ENCODE measurements at places on chromosomes 13 and 19.
A peak's percentile ranks its signal among the peaks of the same experiment; 100 is the strongest.

GRCh38 chr19:15110418-15110815 lies 3.2 kb downstream of the SYDE1 start:
- no peak for DNase-seq
- peaks cover 25% of the 10 kb centered on the region for H3K27me3 ChIP-seq
- no peak overlapping the region for H3K27ac ChIP-seq
- H3K4me3 ChIP-seq: no peak overlapping the region

- no peak overlapping the region for H3K4me3 ChIP-seq
- peaks cover 9% of the 10 kb centered on the region for H3K36me3 ChIP-seq
- no peak overlapping the region for H3K27ac ChIP-seq
- H3K27me3 ChIP-seq: peaks cover 68% of the 10 kb centered on the region
- DNase-seq: no peak
Observed at GRCh38 chr19:18230941-18231734, 4.9 kb upstream of the PDE4C start.

DNA sequence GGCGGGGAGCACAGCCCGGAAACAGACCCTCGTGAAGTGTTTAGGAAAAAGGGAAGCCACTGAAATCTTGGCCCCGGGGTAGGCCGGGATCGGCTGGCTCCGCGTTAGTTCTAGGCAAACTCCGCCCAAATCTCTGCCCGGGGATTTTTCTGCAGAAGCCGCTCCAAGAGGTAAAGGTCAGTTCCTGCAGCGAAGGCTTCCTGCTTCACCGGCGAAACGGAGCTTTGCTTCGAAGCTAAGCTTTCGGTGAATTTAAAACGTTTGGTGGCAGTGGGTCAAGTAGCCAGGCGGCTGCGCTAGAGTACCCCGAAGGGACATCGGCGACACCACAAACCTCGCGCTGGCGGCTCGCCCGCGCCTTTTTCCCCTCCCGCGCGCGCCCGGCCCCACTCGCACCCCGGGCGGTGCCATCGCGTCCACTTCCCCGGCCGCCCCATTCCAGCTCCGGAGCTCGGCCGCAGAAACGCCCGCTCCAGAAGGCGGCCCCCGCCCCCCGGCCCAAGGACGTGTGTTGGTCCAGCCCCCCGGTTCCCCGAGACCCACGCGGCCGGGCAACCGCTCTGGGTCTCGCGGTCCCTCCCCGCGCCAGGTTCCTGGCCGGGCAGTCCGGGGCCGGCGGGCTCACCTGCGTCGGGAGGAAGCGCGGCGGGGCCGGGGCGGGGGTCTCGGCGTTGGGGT lies 441 bp downstream of the GJB2 start:
- peaks cover 22% of the 10 kb centered on the region for H3K4me1 ChIP-seq
- no peak for DNase-seq
- peaks cover 66% of the 10 kb centered on the region for H3K27me3 ChIP-seq
- no peak overlapping the region for H3K27ac ChIP-seq
- peaks cover 8% of the 10 kb centered on the region for H3K36me3 ChIP-seq

DNA sequence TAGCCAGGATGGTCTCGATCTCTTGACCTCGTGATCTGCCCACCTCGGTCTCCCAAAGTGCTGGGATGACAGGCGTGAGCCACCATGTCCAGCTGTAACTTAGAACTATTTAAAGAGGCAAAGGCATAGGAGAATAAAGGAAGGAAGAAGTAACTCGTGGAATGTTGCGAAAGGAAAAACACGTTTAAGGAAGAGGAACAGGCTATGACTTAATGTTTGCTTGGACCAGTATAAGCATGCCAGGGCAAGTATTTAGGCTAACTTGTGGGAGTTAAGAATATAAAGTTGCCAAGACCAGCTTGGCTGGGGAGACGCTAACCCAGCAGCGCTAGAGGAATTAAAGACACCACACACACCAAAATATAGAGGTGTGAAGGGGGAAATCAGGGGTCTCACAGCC lies 33.5 kb downstream of the ZNF844 start:
- DNase-seq: no peak
- H3K4me3 ChIP-seq: no peak overlapping the region
- peaks cover 4% of the 10 kb centered on the region for H3K27me3 ChIP-seq
- no peak overlapping the region for H3K27ac ChIP-seq

DNA sequence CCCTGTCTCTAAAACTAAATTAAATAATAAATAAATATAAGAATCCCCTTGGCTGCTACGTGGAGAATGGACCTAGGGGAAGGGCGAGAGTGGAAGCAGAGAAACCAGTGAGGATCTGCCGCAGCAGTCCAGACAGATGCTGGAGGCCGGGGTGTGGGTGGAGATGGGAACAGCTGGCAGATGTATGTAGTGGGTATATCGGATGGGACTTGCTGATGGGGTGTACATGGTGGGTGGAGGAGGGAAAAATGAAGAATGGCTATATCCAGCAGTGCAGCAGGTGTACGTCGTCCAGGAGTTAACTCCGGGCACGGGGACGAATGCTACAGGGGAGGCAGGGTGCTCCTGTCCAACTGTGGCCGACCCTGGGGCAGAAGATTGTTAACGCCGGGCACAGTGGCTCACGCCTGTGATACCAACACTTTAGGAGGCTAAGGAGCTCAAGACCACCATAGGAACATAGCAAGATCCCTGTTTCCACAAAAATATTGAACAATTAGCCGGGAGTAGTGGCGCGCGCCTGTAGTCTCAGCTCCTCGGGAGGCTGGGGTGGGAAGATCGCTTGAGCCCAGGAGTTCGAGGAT lies 654 bp downstream of the CEP89 start:
- peaks cover 22% of the 10 kb centered on the region for H3K4me1 ChIP-seq
- peak overlapping the region; percentile 99 for H3K4me3 ChIP-seq
- DNase-seq: no peak
- peaks cover 3% of the 10 kb centered on the region for H3K36me3 ChIP-seq
- H3K27me3 ChIP-seq: no peaks in the 10 kb centered on the region
- peak overlapping the region; percentile 96 for H3K27ac ChIP-seq

GRCh38 chr13:75256922-75257321 lies 225.0 kb downstream of the TBC1D4 start:
- peaks cover 27% of the 10 kb centered on the region for H3K27me3 ChIP-seq
- H3K4me3 ChIP-seq: no peak overlapping the region
- DNase-seq: no peak
- no peaks in the 10 kb centered on the region for H3K36me3 ChIP-seq
- no peak overlapping the region for H3K27ac ChIP-seq
- H3K4me1 ChIP-seq: peaks cover 6% of the 10 kb centered on the region

DNA sequence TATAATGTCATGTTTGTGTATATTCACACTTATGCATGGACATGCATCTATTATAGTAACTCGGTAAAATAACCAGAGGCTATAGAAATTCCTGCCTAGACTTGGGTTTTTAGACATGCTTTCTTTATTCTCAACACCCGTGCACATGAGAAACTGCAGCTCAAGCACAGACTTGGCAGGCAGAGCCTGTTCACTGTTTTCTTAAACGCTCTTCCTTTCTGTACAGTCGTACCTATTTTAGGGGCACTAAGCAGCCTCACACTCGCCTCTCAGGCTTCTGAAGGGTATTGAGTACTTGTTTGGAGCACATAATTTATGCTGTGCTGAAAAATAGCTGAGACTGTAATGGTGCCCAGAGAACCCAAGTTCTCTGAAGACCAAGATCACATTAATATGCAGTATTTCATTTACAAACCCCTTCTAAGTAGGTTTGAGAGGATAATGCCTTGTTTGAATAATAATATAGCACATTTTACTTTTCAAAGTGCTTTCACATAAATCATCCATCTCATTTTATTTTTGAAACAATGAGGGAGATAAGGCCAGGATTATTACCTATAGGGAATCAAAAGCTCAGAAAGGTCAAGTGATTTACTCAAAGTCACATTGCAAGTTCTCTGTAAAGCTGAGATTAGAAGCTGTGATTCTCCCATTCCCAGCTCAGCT lies 429.9 kb downstream of the SPRY2 start:
- no peak for DNase-seq
- no peak overlapping the region for H3K4me3 ChIP-seq
- no peaks in the 10 kb centered on the region for H3K4me1 ChIP-seq
- H3K36me3 ChIP-seq: no peaks in the 10 kb centered on the region
- H3K27ac ChIP-seq: no peak overlapping the region

DNA sequence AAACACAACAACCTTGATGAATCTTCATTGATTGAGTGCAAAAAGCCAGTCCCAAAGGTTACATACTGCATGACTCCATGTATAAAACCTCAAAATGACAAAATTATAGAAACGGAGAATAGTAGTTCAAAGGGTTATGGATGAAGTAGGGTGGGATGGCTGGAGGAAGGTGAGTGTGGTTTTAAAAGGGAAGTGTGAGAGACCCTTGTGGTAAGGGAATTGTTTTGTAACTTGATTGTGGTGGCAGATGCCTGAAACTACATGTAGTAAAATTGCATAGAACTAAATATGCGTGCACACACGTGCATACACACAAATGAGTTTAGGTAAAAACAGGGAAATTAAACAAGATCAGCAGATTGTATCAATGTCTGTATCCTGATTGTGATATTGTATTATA lies 340.7 kb downstream of the MTUS2 start:
- H3K36me3 ChIP-seq: peaks cover 3% of the 10 kb centered on the region
- peaks cover 5% of the 10 kb centered on the region for H3K27me3 ChIP-seq
- DNase-seq: no peak
- peaks cover 6% of the 10 kb centered on the region for H3K4me1 ChIP-seq

DNA sequence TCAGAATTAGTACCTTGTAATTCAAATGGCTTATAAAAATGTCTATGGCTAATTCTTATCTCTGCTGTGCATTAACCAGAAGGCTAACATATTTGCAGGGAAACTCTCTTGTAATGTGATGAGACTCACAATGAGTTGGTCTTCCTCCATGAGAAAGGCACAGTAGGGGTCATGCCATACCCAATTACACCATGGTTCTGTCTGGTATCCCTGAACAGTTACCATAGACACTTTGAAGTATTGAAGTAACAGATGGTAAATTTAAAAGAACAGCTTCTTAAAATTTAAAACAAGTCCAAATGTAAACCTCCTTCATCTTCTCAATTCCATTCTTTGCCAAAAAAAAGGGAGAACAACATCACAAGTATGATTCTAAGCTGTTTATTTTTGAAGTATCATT lies 22.6 kb upstream of the SLAIN1 start:
- H3K4me3 ChIP-seq: no peak overlapping the region
- H3K27me3 ChIP-seq: peaks cover 43% of the 10 kb centered on the region
- no peak for DNase-seq
- no peaks in the 10 kb centered on the region for H3K4me1 ChIP-seq
- no peak overlapping the region for H3K27ac ChIP-seq

GRCh38 chr13:100842136-100842535 lies 167.5 kb upstream of the TMTC4 start:
- DNase-seq: no peak
- peaks cover 12% of the 10 kb centered on the region for H3K27me3 ChIP-seq
- H3K4me1 ChIP-seq: no peaks in the 10 kb centered on the region
- H3K27ac ChIP-seq: no peak overlapping the region
- no peaks in the 10 kb centered on the region for H3K36me3 ChIP-seq

GRCh38 chr13:46109451-46109850 lies 4.6 kb upstream of the CPB2 start:
- peaks cover 10% of the 10 kb centered on the region for H3K4me1 ChIP-seq
- no peak overlapping the region for H3K4me3 ChIP-seq
- H3K36me3 ChIP-seq: peaks cover 9% of the 10 kb centered on the region

DNA sequence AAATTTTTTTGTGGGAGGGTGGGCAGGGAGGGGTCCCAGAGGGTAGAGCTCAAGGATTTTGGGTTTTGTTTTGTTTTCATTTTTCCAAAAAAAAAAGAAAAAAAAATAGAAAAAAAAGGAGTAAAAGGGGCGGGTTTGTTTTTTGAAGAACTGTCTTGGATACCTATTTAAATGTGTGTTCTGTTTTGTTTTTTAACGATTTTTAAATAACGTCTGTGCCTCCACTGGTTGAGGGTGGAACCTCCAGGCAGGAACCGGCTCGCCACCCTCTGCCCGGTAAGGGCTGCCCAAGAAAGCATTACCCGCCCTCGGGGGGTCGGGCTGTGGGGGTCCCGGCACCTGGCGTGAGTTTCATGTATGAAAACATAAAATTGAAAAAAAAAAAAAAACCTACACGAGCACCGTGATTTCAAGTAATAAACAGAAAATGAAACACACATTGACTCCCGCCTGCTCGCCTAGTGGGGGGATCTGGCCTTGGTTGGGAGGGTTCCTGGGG lies 10.4 kb downstream of the MIDN start:
- no peaks in the 10 kb centered on the region for H3K27me3 ChIP-seq
- H3K4me3 ChIP-seq: peak overlapping the region; percentile 94
- peaks cover 37% of the 10 kb centered on the region for H3K4me1 ChIP-seq
- H3K36me3 ChIP-seq: peaks cover 2% of the 10 kb centered on the region
- DNase-seq: no peak

DNA sequence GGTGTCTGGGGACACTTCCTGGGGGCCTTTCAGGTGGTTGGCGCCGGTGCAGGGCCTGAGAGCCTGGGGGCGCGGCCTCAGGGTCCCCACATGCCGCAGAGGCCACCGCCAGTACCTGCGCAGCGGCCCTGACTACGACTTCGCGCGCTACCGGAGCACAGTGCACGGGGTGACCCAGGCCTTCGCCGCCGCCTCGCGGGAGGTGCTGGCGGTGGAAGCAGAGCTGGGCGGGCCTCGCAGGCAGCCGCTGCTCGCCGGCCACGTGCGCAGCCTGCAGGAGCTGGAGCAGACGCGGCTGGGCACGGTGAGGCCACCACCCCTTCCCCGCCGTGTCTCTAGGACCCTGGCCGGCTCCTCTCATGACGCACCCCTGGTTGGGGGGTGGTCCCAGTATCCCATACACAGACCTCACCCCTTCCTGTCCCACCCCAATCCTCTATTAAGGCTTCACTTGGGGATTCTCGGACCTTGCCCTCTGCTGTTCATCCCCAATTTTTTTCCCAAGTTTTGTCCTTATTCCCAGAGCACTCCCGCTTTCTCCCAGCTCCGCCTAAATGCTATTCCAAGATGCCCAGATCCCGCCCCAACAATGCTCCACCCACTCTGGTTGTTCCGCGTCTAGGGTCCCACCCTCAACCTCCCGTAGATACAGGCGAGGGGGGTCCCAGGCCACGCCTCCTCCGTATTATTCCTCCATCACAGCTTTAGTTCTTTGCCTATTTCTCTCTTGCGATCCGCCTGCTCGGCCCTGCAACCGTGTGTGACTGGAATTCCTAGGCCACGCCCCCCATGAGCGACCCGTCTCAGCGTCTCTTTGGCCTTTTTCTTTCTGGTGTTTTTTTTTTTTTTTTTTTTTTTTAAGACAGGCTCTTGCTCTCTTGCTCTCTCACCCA lies 1.0 kb downstream of the REX1BD start:
- DNase-seq: peak; percentile 72
- no peaks in the 10 kb centered on the region for H3K27me3 ChIP-seq
- peak overlapping the region; percentile 76 for H3K27ac ChIP-seq
- H3K4me1 ChIP-seq: peaks cover 29% of the 10 kb centered on the region

- DNase-seq: no peak
- H3K4me3 ChIP-seq: no peak overlapping the region
Observed at GRCh38 chr13:29676941-29677452, 81.5 kb upstream of the SLC7A1 start.

- peaks cover 5% of the 10 kb centered on the region for H3K27me3 ChIP-seq
- H3K36me3 ChIP-seq: peaks cover 3% of the 10 kb centered on the region
- DNase-seq: no peak
- H3K4me3 ChIP-seq: peak overlapping the region; percentile 62
Observed at GRCh38 chr19:50328873-50329145, 368 bp downstream of the KCNC3 start.
